ENCODE measurements at places on chromosomes 3 and 15. TPM values are rescaled to one million over a fixed set of nuclear protein-coding genes. Genes with fewer than 3 reads are reported as not detected.

C15orf40 gene
- total RNA-seq: 22.1 TPM

GOLGA8Q gene
- 1.5 TPM for total RNA-seq

SST gene
- not detected for total RNA-seq

- no peak for DNase-seq
- no peaks in the 10 kb centered on the region for H3K36me3 ChIP-seq
- H3K27ac ChIP-seq: no peak overlapping the region
- H3K27me3 ChIP-seq: no peaks in the 10 kb centered on the region
- H3K4me1 ChIP-seq: no peaks in the 10 kb centered on the region
Measured at GRCh38 chr15:47968593-47968992, 152.2 kb upstream of the SLC24A5 start.

DNA sequence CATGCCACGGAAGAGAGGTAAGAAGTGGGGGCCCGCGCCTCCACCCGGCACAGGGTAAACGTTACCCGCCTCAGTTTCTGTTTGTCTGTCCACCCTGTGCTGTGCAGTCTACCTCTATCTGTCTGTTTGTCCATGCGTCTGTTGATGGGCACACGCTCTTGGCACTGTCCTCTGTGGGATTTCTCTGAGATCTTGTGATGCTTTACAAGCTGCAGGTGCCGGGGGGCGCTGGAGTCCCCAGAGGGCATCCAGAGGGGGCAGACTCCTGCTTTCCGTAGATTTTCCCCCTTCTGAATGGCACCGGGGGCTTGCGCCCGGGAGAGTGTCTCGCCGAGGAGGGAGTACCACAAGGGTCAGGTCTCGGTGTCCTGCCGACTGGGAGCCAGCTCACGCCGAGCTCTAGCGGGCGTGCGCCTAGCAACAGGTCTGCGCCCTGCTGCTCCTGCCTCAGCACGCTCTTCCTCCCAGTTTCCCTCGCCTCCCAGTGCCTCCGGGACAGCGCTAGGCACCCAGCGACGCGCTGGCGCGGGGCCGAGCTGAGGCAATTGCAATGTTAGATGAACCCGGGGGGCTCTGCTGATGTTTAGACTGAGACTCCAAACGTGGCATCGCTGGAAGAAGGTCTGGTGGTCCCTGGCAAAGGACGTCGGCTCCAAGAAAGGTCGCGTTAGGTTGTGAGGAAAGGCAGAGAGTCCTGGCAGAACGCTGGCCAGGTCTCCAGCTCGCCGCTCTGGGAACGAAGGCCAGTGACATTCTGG is 667 bp downstream of the CEMIP start:
- peak; percentile 23 for DNase-seq
- H3K4me3 ChIP-seq: peak overlapping the region; percentile 49
- H3K27me3 ChIP-seq: no peaks in the 10 kb centered on the region
- H3K36me3 ChIP-seq: no peaks in the 10 kb centered on the region
- no peak overlapping the region for H3K27ac ChIP-seq
